KBM-7 (cell line): ENCODE measurements at places on chromosomes 12 and 14.

- no peak for DNase-seq
These were observed 5.5 kb upstream of the SELPLG start for GRCh38 chr12:108638997-108639822.

- DNase-seq = no peak
These were observed 199.8 kb downstream of the RBM19 start for GRCh38 chr12:113766131-113766878.

GRCh38 chr12:69123919-69124638 lies 115.3 kb upstream of the CPSF6 start:
- no peak for DNase-seq

- no peak for DNase-seq
These were observed 269.5 kb downstream of the ACSS3 start for GRCh38 chr12:81347404-81347803.

DNA sequence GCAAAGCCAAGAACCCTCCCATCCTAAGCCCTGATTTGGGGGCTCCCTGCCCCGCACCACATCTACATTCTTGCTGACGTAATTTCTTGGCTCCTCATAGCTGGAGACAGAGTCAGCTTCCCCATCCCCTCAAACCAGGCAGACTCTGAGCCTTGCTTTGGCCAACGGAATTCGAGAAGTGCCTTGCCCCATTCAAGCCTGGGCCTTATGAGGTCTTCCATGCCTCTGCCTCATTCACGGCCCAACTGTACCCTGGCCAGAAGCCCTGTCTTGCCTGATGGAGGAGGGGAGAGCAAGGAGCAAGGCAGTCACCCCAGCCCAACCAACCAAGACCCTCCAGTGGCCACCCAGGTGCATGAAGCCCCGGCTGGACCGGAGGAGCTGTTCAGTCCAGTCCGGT lies 164.1 kb downstream of the PIWIL1 start:
- DNase-seq = no peak

GRCh38 chr12:125100551-125101434 lies 35.6 kb downstream of the AACS start:
- DNase-seq = no peak

DNA sequence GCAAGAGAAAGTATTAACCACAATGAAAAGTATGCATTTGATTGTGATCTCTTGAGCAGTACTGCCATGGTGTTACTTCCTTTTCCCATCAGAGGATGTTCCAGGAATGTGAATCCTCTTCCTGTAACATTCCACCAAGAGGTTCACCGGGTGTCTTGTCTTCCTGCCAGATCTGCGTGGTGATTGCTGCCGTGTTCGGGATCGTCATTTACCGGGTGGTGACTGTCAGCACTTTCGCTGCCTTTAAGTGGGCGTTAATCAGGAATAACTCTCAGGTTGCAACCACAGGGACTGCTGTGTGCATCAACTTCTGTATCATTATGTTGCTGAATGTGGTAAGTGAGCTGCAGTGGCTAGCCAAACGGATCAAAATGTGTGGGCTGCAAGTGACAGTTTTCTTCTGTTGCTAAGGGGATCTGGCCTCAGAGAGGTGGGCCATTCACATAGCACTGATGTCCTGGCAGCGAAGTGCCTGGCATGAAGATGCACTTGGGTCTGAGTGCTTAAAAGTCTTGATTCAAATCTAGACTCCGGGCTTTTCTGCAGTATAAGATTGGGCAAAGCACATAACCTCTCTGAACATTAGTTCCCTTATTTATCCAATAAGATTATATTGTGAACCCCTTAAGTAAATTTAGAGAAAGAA lies 123.4 kb downstream of the SLC5A8 start:
- no peak for DNase-seq

GRCh38 chr12:56591961-56592360 lies 38.2 kb downstream of the BAZ2A start:
- DNase-seq = no peak

DNA sequence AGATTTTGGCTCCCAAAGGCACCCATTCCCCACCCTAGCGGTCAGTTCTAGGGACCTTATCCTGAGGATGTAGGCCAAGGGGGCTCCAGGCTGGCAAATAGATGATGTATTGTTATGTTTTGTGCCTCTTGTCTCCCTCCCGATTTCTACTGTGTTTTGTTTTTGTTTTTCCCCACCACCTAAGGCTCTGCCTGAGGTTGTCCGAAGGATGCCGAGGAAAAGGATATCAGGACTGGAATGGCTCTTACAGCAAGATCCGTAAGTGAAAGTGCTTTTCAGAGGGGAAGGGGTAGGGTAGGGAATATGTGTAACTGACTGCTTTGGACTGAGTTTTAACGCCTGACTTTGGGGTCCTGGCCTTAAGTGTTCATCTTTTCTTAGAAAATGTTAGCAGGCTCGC lies 6.6 kb downstream of the FOXG1 start:
- no peak for DNase-seq

GRCh38 chr12:27220055-27220987 lies 23.8 kb upstream of the STK38L start:
- DNase-seq = no peak

GRCh38 chr12:111055181-111055880 lies 135.0 kb upstream of the MYL2 start:
- no peak for DNase-seq

GRCh38 chr12:108517288-108518100 lies 2.4 kb downstream of the FICD start:
- DNase-seq = no peak

GRCh38 chr14:96203635-96204034 lies 1.0 kb upstream of the BDKRB2 start:
- no peak for DNase-seq

- DNase-seq = no peak
These were observed 46.6 kb downstream of the ATF7 start for GRCh38 chr12:53579545-53579955.

- DNase-seq = no peak
These were observed 179.7 kb downstream of the RAD51B start for GRCh38 chr14:67999290-67999689.

- no peak for DNase-seq
These were observed 99.2 kb downstream of the ADGRD1 start for GRCh38 chr12:131052929-131053328.

DNA sequence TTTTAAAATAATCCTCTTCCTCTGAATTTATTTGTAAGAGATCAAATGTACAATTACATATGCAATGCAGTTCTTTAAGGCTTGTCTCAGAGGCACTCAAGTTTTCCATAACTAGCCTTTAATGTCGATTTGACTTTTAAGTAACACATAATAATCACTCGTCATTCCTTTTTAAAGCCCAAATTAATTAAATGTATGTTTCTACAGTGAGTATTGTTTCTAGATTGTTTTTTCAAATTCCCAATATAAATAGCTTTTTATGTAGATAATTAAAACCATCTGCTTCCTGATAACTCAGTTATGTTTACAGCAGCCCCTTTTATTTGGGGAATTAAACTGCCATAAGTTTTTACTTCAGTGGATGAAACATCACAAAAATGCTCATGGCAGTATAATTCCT lies 185.1 kb downstream of the ETNK1 start:
- DNase-seq = no peak

- no peak for DNase-seq
These were observed 54.1 kb downstream of the PLXNC1 start for GRCh38 chr12:94202245-94203180.

DNA sequence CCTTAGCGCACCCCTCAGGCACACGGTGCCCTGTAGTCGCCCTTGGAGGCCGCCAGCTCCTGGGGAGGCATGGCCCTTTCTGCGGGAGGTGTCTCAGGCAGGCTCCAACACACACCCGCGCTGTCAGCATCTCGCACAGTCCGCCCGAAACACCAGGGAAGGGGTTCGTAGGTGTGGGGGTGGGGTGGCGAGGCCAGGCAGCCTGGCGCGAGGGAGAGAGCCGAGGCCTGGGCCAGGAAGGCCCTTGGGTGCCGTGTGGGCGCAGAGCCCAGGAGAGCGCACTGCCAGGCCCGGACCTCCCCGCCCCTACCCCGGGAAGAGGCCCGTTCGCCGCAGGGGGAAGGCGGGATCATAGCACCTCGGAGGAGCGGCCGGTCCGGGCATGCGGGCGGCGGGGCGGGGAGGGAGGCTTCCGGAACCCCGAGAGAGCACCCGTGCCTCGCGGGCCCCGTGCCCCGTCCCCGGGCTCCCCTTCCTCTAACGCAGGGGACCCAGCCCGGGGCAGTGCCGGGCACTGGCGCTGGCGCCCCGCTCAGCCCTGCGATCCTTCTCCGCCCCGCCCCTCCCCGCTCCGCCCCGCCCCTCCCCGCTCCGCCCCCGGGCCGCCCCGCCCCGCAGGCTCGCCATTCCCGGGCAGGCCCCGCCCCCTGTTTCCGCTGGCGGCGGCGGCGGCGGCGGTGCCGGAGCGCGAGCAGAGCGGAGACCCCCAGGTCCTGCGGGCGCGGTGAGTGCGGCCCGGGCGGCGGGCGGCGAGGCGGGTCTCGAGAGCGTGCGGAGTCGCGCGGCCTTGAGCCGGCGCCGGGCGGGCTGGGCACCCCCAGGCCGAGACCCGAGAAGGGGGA lies at the start of gene TSPAN9:
Gene TSPAN9, plus strand, starts transcription at position 650 of the 842 bp plus-strand sequence. CDS start 123,815 bp downstream, outside the sequence.
- peak; percentile 50 for DNase-seq

DNA sequence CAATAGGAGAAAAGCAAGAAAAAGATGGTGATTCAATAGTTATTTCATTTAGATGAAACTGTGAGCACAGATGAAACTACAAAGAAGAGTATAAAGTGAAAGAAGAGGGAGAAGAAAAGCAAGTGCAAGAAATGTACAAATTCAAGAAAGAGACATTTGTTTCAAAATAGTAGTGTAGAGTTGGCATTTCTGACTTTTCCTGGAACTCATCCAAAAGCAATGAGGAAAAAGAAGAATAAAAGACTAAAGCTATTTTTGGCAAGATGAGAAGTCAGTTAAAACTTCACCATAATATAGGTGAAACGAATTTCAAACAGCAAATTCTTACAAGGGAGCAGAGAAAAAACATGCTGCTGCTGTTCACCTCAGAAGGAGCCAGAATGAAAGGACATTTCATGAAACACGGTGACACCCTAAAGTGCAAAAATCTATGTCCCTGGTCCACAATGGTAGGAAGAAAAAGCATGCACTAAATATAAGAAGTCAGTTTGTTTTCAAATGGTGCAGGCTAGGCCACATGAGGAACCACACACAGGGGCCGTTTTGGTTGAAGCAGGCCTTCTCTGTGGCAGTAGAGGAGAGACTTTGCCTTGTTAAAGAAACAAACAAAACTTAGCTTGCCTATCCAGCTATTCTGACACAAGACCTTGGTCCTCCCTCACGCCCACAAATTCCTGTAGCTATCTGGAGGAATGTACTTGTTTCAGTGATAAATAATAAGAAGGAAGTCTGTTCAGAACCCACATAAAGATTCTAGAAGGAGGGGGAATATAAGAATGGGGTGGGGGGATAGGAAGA lies 11.1 kb upstream of the CMAS start:
- peak; percentile 24 for DNase-seq

DNA sequence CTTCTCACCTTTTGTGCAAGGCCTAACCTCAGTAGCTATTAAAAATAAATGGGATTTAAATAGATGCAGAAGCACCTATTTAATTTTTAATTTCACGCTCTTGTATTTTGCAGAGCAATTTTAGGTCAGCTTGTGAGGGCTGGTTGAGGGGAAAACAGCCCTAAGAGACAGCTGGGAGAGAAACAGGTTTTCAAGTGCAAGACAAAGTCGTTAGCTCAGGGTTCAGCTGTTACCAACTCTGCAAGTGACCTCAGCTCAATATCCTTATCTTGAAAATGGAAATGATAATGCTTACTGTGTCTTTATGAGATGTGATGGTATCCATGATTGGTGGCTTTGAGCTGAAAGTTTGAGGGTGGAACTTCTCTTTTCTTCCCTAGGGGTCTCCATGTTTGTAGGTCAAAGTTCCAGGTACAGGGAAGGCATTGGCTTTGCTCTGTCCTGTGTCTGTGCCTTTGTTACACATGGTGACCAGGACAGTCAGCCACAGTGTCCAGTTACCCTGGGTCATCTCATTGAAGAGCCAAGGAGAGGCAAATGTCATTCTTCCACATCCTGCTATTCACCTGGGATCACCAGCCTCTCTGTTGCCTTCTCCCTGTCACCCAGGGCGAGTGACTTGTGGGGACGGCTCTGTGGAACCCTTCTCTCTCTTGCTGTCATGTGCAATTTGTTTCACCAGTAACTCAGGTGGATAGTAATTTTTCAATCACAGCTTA lies 100.3 kb downstream of the SAMD4A start:
- DNase-seq = no peak

DNA sequence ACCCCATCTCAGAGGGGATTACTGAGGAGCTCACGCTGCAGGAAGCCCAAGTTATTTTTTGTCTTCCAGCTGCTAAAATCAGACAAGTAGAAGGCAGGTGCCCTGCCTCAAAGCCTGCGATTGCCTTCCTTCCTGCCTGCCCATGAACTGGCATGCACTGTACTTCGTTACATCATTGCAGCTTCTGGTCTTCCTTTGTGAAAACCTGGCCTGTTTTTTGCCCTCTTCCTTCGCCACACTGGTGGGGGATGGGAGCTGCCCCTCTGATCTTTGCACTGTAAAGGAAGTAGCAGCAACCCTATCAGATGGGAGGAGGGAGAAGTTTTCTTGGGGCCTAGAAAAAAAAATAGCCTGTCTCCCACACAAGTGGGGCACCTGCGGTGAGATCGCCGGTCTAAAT lies 1098.7 kb downstream of the BCL11B start:
- DNase-seq = no peak

DNA sequence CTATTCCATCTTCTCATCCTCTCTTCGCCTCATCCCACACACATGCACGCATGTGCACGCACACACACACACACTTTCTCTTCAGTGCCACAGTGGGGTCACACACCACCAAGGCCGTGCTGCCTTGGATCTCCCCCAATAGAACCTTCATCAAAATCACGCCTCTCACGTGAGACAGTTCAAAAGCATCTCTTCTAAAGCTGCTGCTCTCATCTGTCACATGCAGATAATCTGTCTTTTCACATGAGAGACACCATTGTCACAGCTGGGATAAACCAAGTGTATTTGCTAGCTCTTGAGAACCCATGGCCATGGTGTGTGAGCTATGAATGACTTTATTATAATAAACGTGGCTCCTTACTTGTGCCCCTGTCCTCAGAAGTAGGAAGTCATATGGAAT lies 218.7 kb downstream of the EGLN3 start:
- DNase-seq = no peak

DNA sequence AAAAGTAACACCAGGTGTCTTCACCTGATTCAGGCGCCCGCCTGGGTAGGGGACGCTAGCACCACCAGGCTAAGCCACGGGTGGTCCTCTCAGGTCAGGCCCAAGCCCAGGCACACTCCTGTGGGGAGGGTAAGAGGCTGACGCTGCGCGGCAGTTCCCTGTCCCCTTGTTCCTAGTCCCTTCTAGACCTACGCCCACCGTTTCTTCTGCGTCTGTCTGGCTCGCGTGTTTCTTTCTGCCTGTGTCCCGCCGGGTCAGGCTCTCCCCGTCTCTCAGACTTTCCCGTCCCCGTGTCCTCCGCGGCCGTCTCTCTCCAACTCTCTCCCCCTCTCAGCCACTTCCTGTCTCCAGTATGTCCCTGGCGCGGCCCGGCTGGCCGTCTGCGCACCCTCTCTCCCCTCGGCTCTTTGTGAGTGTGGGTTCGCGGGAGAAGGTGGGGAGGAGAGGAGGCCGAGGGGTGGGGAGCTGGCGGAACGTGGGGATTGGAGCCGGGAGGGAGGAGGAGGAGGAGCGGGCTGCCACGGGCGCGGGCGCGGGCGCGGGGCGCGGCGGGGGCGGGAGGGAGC lies 3.1 kb upstream of the TNS2 start:
- peak; percentile 75 for DNase-seq
